Panc1 (cell line): ENCODE measurements at places on chromosomes 6 and 20. TPM values are rescaled to one million over a fixed set of nuclear protein-coding genes. Genes with fewer than 3 reads are reported as not detected.

DNA sequence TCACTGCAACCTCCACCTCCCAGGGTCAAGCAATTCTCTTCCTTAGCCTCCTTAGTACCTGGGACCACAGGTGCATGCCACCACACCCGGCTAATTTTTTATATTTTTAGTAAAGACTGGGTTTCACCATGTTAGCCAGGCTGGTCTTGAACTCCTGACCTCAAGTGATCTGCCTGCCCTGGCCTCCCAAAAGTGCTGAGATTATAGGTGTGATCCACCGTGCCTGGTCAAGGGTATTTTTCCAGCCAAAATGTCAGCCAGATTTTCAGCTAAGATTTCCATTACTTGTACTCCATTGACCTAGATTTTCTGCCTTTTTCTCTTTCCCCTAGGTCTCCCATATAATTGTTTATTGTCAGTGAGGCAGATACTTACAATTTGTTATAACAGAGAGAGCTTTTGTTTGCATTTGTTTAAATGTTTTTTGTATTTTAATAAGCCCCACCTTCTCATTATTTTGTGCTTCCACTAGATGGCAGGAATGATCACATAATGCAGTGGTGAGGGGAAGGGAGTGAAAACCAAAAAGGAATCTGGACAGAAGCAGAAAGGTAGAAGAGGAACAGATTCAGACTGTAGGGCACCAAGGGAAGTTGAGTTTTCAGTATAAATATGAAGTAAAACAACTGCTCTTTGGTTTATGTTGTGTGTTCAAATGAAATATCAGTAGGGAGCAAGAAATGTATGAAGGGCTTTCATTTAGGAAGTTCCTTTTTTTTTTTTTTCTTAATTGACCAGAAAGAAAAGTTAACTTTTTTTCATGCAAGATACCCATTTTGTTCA is 29.7 kb downstream of the RPF2 start:
- peak; percentile 36 for DNase-seq

- DNase-seq: no peak
Measured at GRCh38 chr6:35287671-35288396, 9.8 kb upstream of the DEF6 start.

BTNL2 gene
- not detected for total RNA-seq

- DNase-seq: no peak
Measured at GRCh38 chr6:294656-295565, 2.6 kb downstream of the DUSP22 start.

KIAA1586 gene
- 21.2 TPM for total RNA-seq

DNA sequence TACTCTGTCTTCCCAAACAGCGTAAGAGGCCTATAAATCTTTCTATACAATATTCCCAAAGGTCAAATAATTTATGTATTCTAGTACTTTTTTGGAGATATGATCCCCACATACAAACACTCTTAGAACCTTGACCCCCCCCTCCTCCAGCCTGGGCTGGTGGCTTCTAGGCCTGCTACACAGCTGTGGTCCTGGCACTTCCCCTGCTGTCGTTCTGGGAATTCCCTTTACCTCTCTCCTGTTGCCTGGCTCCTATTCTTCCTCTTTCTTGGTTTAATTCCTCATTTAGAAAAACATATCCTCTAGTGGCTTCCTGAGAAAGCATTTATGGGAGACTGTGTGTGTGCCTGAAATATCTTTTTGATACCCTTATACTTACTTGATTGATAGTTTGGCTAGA is 4.1 kb upstream of the TXLNB start:
- no peak for DNase-seq

ZNFX1 gene
- total RNA-seq: 39.4 TPM

DNA sequence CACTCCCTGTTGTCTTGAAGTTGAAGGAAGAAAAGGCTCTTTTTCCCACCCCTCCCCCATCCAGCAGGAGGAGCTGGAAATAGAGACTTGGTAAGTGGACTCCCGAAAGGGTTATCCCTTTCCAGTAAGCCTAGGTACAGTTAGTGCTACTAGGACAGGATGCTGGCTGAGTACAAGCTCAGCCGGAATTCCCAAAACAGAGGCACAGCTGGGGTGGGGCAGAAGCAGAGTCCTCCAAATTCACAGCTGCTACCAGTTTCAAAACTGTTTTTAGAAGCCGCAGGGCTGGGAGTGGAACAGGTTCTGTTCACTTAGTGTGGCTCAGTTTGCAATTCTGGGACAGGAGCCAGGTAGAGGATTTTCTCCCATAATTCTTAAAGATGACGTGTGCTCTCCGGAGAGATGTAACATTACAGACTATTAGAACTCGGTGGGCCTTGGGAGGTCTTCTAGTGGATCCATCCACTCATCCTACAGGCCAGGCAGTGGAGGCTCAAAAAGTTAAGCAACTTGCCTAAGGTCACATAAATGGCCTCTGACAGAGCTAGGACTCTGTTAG is 19.0 kb upstream of the UTRN start:
- DNase-seq: no peak

SRSF6 gene
- 159 TPM for total RNA-seq

GRCh38 chr20:63101781-63102720 is 95.3 kb upstream of the BHLHE23 start:
- no peak for DNase-seq

GRCh38 chr6:156564127-156564806 is 212.9 kb upstream of the ARID1B start:
- peak; percentile 33 for DNase-seq

DNA sequence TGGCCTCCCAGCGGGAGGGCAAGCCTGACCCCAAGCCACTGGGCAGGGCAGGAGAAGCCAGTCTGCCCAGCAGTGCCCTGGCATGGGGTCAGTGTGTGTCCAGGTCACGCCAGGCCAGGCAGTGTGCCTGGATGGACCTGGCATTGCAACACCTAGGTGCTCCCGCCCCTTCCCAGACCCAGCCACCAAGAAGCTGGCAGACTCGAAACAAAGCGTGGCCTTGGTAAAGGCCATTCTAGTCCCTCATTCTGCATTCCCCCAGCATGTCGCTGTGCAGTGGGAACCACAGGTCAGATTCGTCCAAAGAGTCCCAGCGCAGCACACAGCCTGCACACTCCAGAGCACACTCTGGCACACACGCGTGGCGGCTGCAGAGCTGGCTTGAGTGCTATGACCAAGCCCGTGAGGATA is 19.3 kb upstream of the APMAP start:
- DNase-seq: no peak

DLK2 gene
- total RNA-seq: 19.1 TPM

GRCh38 chr20:61661025-61661424 is 404.7 kb downstream of the TAF4 start:
- no peak for DNase-seq

DNA sequence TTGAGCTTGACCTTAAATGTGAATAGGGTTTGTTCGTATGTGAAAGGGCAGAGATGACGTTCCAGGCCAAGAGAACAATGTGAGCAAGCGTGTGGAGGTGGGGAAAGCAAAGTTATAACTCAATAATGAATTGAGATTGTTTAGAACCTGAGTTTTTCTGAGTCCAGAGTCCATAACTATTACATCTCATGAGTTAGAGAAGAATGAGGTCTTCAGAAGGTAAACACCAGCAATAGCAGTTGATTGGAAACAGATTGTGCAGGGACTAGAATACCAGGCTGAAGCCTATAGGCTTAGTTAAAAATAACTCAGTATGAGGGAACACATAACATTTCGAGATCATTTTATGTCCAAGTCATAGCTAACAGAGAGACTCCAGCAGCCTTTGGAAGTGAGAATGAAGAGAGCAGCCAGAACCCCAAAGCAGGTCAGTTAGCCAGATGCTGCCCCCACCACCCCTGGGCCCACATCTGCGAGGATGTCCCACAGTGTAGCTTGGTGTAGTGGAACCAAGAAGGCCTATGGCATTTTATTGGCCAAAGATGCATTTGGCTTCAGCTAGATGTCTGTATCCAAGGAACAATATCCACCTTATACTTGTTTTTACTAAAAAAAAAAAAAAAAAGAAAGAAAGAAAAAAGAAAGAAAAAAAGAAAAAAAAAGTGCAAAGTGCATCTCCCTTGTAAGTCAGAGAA is 121.7 kb downstream of the TNFRSF21 start:
- no peak for DNase-seq
